ENCODE measurements at places on chromosomes 5 and 9.

GRCh38 chr5:11785771-11786352 is 118.4 kb downstream of the CTNND2 start:
- no peak for DNase-seq

- DNase-seq = no peak
Observed at GRCh38 chr5:90866333-90866732, 307.7 kb downstream of the ADGRV1 start.

DNA sequence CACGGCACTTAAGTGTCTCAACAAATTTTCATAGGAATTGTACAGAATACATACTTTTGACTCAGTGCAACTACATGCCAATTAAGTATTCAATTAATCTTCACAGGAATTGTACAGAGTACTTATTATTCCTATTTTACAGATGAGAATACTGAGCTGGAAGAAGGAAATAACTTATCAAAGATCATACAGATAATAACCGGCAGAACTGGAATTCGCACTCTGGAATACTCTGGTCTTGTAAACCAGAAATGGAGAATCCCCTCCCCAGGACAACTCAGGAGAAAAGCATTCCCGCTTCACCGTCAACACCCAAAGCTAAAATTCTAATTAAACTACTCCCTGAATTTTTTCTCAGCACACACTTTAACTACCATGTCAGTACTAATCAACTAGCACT is 112.7 kb downstream of the HOMER1 start:
- no peak for DNase-seq

GRCh38 chr5:51487952-51488351 is 104.7 kb downstream of the ISL1 start:
- DNase-seq = no peak

GRCh38 chr9:133992780-133993634 is 883 bp upstream of the VAV2 start:
- peak; percentile 87 for DNase-seq

DNA sequence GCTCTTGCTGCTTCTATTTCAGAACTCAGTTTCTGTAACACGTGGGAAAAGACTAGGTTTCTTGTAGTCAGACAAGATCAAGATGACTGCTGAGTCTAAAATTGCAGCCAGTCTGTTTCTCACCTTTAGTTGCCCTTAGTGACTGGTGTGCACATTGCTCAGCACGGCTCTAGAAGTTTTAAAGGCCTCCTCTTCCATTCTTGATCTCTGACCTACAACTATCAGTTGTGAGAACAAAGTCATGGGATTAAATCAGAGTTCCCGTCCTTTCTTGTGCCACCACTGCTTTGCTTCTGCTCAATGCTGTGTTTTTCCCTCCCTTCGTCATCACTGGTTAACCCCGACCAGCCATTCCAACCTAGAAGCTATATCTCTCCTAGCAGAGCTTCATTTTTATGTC is 52.8 kb downstream of the GDA start:
- no peak for DNase-seq

GRCh38 chr5:153896701-153897100 is 142.0 kb downstream of the FAM114A2 start:
- no peak for DNase-seq

DNA sequence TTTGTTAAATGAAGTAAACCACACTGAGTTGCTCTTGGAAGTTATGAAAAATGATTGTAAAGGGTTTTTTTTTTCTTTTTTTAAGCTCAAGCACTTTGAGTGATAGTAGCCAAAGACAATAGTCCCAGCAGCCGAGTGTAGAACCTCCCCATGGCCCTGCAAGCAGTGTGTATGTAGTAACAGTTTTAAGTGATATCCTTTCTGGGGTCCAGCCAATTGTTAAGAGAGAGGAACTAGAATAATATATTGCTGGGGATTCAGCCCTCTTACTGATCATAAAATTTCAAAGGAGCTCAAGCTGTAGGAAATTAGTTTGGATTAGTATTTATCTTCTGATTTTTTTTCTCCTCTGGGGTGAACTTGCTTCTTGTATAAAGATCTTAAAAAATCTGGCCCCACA is 43.2 kb downstream of the NPR3 start:
- no peak for DNase-seq

- no peak for DNase-seq
Observed at GRCh38 chr5:1961304-1961946, 78.7 kb upstream of the IRX4 start.

DNA sequence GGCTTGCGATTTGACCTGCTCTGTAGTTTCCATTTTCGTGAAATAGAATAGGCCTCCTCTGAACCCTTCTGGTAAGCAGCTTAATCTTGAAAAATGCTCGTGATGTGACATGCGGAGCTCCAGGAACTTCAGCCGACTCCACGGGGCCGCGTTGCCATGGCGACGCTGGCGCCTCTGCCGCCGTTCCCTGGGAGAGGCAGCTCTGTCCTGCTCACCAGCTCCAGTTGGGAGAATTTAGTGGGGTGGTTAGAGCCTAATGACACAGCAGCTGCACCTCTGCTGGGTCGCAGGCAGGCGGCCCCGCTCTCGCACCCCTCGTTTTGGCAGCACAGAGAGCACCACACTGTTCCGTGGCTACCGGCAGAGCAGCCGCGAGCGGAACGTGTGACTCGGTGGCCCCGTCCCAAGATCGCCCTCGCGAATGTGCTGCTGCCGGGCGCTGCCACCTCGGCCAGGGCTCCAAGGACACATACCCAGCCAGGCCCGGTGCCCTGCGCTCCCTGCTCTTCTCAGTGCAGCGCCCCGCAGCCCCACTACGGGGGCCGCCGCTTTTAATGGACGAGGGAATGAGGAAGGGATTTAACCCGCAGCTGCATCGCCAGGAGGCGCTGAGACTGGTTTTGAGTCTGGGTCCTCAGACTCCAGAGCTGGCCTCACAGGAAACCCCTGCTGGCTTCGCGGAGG is 131.2 kb upstream of the LMX1B start:
- DNase-seq = no peak

- no peak for DNase-seq
Observed at GRCh38 chr9:134967547-134967930, 49.8 kb upstream of the FCN1 start.

DNA sequence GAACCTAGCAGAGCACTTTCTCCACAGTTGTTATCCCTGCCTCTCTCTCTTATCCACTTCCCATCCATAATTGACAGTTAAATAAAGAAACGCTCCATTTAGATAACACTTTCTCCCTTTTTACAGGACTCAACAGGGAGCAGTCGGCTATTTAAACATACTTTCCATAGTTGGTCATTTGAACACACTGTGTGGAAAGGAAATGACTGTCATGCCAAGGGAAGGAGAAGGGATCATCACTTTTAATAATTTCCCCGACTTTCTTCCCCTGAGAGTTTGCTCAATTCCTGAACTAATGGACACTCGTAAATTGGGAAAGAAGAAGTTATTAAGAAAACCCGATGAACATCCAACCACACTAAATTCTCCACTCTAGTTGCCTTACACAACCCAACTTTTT is 400.8 kb upstream of the PTGER4 start:
- no peak for DNase-seq

DNA sequence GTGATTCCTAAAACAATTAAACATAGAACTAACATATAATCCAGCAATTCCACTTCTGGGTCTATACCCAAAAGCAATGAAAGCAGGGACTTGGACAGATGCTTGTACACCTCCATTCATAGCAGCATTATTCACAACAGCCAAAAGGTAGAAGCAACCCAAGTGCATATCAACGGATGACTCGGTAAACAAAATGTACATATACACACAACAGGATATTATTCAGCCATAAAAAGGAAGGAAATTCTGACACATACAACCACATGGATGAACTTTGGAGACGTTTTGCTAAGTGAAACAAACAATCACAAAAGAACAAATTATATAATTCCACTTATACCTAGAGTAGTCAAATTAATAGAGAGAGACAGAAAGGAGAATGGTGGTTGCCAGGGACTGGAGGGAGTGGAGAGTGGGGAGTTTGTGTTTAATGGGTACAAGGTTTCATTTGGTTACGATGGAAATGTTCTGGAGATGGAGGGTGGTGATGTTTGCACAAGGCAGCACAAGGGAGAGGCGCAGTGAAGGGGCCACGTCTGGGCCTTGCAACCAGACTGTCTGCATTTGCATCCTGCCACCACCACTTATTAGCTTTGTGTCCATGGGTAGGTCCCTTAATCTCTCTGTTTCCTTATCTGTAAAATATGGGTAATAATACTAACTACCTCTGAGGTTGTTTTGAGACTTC is 36.3 kb upstream of the RLN1 start:
- peak; percentile 27 for DNase-seq

DNA sequence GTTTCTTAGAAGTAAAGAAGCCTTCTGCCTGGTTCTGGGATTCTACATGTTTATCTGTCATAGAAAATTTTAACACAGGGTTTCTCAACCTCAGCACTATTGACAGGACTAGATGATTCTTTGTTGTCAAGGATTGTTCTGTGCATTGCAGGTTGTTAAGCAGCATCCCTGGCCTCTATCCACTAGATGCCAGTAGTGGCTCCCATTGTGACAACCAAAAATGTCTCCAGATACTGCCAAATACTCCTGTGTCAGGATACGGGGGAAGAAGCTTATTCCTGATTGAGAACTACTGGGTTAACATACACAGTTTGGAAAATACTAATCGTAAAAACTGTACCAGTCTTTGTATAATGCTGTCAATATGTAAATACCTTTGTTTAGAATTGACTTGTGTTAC is 167.1 kb downstream of the NIPBL start:
- no peak for DNase-seq

- DNase-seq = no peak
Observed at GRCh38 chr5:168807287-168807686, 228.1 kb upstream of the PANK3 start.

GRCh38 chr9:70656281-70656680 is 241.8 kb upstream of the KLF9 start:
- DNase-seq = no peak

DNA sequence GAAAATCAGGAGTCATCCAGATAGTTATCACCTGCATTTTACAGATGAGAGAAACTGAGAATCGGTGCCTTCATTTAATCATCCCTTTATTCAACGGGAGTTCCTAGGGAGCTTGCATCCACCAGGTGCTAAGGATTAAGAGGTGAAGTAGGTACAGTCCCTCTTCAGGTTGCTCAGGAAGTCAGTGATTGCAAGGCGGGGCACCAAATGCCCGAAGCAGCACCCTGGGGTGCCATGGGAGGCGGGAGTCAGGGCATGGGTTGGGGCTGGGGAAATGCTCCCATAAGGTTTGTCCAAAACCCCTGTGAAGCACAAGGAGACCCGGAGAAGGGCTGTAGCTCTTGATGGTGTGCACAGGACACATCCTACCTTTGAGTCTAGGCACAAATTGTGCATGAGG is 98.8 kb upstream of the KLF4 start:
- DNase-seq = no peak

GRCh38 chr5:1523793-1524480 is at the start of gene LPCAT1:
LPCAT1 (minus strand) TSS chr5:1523960; CDS start chr5:1523844, 116 bp downstream.
- DNase-seq = peak; percentile 83

- no peak for DNase-seq
Observed at GRCh38 chr9:92444841-92445240, 20.6 kb upstream of the OMD start.

- DNase-seq = no peak
Observed at GRCh38 chr5:142253938-142254337, 70.9 kb downstream of the SPRY4 start.

DNA sequence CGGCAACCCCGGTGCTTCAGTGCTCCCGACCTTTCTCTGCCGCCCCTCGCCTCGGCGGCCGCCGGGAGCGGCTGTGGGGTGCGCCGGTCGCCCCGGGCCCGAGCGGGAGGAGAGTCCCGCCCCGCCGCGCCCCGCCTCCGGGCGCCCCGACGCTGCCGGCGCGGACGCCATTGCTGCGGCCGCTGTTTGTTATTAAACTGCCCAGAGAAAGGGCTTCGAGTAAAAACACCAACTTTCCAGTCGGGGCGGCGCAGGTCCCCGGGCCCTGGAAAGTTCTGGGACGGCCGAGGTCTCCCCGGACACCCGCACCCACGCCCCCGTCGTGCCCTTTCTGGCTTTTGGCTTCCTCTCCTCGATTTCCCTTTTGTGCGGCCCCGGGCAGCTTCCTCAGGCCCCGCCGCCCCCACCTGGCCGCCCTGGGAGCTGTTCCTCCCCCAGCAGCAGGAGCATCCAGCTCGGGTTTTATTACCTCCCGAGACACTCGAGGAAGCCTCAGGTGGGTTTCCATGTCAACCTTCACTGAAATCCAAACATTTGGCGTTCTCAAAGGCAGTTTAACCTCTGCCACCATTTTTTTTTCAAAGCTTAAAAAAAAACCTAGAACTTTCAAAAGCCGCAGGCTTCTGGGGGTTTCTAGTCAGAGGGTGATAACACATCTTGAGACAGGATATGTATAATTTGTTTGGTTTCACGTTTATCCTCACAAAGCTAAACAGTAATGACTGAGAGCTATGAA is 334.4 kb downstream of the CWC27 start:
- peak; percentile 63 for DNase-seq

- peak; percentile 33 for DNase-seq
Observed at GRCh38 chr9:114155995-114156656, 789 bp downstream of the COL27A1 start.

- no peak for DNase-seq
Observed at GRCh38 chr9:5305741-5306140, 1.2 kb upstream of the RLN2 start.

- no peak for DNase-seq
Observed at GRCh38 chr9:33092634-33093033, 16.2 kb upstream of the SMU1 start.

DNA sequence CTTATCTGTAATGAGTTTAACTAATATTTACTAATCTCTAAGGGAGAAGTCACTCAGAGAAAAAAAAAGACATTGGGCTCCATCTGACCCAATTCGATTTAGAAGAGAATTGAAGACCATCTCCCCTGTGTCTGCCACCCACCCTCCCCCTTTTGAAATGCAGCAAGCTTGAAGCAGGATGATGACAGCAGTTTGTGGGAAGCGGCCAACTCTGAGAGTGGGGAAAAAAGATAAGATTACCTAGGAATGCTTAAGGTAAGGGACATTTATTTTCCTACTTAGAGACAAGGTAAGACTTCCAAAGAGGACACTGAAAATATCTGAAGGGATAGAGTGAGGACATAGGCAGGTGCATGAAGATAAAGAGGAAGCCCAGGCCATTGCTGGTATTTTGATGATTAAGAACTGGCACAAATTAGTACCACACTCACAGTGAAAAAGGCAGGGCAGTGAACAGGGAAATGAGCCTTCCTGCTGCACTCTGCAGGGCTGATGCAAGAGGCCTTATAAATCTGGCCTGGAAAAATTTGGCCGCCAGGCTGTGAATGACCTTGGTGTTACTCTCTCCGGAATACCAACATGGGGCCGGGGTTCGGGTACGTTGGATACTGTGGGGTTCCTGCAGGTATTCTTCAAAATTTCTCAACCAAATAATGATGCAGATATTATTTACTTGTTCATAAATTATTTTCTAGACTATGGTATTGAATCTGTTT is 42.3 kb downstream of the HTR1A start:
- no peak for DNase-seq

- no peak for DNase-seq
Observed at GRCh38 chr9:12183321-12183720, 509.9 kb upstream of the TYRP1 start.

DNA sequence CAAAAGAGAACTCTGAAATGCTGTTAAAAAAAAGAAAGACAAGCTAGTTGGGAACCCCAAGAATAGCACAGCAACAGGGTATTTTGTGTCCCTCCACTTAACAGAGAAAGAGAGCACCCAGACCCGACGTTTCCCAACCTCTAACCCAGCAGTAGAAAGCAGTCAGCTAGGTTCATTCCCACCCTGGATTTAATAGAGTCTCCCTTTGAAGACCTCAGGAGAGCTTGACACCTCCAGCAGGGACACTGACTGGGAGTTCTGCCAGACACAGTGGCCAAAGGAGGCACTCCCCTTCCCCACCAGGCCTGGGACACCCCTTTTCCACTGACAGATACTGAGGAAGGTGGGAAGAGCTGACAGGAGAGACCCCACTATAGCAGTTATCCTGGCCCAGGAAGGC is 337.5 kb upstream of the MSX2 start:
- DNase-seq = no peak
